ENCODE measurements at places on chromosomes 3 and 15.

DNA sequence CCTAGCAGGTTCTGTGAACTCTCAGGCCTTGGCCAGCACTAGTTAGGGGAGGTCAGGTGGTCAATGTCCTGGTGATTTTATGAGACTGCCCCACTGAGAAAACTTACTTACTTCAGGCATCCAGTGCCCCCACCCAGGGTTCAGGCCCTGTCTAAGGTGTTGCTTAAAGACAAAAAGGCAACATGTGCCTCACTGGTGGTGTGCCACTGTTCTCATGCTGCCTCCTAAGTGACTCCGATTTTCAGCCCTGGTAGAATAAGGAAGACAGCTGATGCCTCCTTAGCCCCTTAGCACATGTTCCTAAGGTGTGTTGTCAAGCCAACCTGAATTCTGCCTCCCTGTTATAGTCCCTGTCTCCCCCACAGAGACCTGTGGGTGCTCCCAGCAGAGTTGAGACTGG lies 5.3 kb downstream of the RBM15B start:
- no peak for DNase-seq

GRCh38 chr15:101329309-101329863 lies 34.3 kb upstream of the SNRPA1 start:
- no peak for DNase-seq

DNA sequence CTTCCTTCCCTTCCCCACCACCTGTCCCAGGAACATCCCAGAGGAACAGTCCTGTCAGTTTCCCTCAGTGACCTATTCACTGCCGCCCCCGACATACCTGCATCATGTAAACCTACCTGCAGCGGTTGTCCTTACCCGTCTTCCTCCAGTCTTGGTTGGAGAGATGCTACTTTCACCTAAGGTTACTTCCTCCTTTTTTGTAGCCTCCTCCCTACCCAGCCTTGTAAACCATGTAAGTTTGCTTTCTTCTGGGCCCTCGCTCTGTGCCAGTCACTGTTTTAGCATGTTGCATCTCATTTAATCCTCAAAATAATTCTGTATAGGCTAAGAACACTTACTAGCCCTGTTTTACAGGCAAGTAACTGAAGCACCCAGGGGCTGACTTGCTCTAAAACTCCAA lies 58.3 kb downstream of the GPR171 start:
- no peak for DNase-seq

DNA sequence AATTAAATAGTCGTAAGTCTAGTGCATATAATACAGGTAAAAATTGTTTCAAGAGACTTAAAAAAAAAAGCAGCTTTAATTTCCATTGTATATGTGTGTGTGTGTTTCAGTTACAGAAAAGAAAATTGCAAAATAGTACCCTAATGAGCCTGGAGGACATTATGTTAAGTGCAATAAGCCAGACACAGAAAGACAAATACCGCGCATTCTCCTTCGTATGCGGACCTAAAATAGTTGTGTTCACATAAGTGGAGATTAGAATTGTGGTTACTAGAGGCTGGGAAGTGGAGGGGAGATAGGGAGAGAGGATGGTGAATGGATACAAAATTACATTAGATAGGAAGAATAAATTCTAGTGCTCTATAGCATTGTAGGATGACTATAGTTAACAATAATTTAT lies 3.6 kb downstream of the MESD start:
- DNase-seq: no peak

DNA sequence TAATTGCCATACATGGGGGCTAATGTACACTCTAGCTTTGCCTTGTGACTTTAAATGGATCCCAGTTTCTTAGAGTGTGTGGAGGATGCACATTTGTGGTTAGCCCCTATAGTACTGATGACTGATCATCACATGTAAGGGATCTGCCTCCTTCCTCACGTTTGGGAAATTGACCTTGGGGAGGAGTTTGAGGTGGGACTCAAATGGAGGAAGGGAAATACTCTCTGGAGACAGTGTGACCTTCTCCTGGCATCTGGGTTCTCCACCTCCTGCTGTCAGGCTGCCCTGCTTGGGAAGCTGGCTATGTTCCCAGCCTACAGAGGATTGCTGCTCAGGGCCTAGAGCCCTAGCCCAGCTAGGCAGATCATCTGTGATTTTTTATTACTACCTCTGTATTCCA lies 48.7 kb downstream of the PPM1L start:
- DNase-seq: no peak

DNA sequence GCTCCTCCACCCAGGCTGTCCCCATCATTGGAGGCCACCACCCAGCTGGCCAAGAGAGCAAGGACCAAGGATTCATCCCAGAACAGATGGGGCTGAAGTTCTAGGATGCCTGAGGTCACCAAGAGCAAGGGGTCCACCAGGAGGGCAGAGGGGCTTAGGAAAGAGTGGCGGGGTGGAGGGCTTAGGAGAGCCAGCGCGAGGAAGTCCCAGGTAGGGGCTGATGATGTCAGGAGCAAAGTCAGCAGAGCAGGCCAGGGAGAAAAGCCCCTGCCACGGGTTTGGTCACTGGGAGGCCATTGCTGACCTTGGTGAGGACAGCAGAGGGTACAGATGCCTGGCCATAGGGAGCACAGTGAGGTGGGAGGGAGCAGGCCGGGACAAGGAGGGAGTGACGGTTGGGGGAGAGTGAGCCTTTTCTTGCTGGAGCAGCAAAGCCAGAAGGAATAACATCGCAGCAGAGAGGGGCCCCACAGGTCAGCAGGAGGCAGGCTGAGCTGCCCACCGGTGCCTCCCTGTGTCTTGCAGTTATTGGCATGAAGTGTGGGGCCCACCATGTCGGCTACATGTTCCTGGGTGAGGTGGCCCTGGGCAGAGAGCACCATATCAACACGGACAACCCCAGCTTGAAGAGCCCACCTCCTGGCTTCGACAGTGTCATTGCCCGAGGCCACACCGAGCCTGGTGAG lies 5.2 kb downstream of the PARP3 start:
- DNase-seq: no peak

GRCh38 chr3:10748040-10748439 lies 68.0 kb upstream of the SLC6A11 start:
- no peak for DNase-seq

DNA sequence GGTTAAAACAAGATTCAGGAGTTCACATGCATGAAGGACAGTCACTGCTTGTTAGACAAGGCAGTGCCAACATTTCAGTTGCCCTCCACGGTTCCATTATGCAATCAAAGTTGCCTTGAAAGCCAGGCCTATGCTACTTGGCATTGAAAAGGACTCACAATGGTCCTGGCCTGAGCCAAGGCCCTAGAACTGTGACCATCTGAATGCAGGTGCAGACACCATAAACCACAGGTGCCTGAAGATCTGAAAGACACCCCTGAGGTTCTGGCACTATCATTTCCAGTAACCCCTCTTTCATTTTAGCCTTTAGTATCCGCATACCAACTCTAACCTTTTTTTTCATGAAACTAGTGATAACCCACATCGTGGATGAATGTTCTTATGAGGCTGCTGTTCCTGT lies 2.8 kb downstream of the GABRA5 start:
- DNase-seq: no peak

DNA sequence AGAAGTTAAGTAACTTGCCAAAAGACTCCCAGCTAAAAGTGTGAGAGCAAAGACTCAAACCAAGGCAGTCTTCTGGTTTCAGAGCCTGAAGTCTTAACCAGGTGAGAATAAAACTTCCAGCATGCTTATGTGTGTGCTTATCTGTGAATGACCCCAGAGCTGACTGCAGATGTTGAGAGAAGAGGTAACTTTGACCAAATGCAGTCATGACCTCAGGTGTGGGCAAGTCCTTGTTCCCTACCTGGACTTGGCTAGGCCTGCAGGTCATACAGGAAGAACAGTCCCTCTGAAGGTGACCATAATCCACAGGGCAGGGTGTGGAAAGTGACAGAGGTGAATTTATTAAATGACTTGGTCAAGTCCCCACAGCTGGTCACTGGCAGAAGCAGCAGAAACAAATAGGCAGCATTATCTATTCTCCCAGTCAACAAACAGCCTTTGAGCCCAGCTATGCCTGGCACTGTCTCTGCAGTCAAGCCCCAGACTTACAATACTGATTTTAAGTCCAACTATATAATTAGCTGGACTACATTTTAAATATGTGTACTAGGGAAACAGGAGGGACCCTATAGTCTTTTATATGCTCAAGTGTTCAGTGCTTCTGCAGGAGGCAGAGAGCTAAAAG lies 3.0 kb upstream of the CPEB1 start:
- DNase-seq: no peak

- no peak for DNase-seq
Observed at GRCh38 chr3:152211655-152212054, 57.1 kb upstream of the MBNL1 start.

DNA sequence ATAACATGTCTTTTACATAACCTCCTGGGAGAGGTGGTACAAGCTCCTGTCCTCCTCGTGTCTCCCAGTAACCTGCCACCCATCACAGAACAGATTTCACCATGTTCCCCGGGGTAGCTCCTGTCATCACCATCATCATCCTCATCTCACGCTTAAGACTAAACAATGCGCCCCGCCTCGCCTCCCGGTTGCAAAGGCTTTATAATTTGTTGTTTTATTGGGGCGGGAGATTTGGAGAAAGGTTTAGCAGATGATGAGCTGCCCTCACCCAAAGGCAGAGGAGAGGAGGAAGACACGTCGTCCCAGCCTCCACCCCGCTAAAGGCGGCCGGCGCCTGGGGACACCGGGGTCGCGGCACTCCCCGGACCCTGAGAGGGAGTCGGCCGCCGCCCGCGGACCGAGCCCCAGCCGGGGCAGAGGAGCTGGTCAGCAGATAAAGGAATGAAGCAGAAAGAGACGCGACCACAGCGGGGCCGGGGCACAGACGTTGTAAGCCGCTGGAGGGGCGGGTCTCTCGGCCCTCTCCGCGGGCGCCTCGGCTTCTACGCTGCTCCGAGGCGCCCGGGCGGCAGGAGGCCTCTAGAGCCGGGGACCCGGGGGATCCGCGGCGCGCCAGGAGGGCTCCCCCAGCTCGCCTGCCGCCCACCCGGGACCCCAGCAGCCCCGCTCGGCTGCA lies 589 bp downstream of the HERC1 start:
- no peak for DNase-seq

DNA sequence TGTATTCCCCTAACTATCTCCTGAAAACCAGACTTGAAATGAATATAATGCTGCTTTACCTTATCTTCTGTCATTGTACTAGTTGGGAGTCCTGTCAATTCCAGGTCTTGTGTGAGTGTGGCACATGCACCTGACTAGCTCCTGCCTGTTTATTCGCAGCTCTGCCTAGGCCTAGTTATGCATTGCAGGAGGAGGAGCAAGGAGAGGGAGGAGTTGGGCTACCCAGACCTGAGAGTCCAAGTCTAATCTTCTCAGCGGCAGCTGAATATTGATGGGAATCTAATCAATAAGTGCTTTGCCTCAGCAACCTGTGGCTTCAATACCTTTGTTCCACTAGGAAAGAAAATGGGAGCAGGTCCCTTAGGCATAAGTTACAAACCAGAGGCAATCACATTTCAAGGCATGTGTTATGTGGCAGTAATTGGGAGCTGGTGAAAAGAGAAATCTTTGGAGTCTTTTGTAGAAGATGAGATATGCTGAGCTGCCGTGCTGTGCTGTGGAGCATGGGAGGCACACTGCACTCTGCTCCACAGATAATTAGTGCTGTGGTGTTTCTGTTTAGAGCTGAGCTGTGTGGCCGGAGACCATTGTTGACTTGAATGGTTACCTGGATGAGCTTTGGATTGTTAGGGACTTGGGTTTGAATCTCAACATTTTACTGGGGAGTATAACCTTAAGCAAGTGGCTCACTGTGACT lies at the start of gene SLC2A2:
SLC2A2 (minus strand) TSS at position 124 of the 697 bp plus-strand sequence; CDS start at position 74, 50 bp downstream.
- DNase-seq: no peak

GRCh38 chr3:103968751-103969150 lies 1398.0 kb upstream of the ALCAM start:
- peak; percentile 18 for DNase-seq

GRCh38 chr15:56732886-56733135 lies 498 bp downstream of the ZNF280D start:
- DNase-seq: no peak

GRCh38 chr3:59809016-59809415 lies 759.2 kb upstream of the CFAP20DC start:
- no peak for DNase-seq

- DNase-seq: no peak
Observed at GRCh38 chr3:101842935-101843330, 6.4 kb upstream of the NFKBIZ start.

- no peak for DNase-seq
Observed at GRCh38 chr3:127964053-127964452, 49.0 kb downstream of the KBTBD12 start.

DNA sequence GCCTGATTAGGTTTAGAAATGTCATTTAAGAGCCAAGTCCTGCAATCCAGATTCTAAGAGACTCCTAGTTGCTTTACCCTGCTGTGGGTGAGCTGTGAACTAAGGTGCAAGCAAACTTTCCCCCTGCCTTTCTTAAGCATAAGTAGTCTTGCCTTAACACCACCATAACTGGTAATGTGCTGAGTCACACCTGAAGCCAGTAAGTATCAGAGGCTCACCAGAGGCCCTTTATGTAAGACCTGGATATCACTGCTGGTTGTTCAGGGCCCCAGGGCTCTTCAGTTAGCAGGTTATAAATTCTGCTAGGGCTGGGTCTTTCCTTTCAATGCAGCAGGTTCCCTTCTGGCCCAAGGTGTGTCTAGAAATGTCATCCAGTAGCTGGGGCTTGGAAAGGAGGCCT lies 509.9 kb downstream of the VGLL3 start:
- DNase-seq: no peak

GRCh38 chr3:16897254-16897926 lies 12.6 kb downstream of the PLCL2 start:
- no peak for DNase-seq

- no peak for DNase-seq
Observed at GRCh38 chr3:170889630-170890029, 18.8 kb downstream of the EIF5A2 start.

DNA sequence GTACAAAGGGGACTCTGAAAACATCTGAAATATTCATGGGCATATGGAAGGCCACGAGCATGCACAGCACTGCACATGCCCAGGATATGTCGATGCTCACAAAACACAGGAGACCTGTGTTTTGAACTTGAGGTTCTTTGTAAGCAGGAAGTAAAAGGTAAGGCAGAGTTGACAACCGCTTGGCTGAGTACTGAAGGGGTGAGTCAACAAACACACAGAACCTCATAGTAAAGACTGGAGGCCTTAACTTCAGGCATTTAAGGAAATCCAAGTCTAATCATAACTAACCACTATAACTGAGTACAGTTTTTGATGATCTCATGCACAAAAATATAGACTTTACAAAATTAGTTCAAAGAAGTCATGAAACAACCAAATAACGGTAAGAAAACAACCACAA lies 80.6 kb downstream of the MYO9A start:
- no peak for DNase-seq

DNA sequence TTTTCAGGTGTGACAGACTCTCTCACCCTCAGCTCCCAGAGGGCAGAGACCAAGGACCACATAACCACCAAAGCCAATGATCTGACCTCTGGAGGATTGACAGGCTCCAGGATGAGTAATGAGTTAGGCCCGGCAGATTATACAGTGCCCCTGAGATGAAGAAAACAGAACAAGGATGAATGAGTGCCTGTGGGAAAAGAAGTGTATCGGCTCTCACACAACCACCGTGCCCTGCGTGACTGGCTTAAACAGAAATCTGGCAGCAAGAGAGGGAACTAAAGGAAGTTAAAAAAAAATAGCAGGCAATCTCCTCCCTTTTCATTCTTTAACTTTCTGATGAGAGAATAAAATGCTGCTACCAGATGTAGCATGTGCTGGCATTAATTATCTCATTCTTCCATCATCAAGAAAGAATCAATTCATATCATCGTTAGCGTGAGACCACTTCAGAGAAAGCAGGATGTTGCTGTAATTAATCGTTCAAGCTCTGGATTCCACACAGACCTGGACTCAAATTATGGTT lies 227.5 kb upstream of the COL8A1 start:
- DNase-seq: no peak

- DNase-seq: no peak
Observed at GRCh38 chr3:64462203-64462602, 225.6 kb downstream of the ADAMTS9 start.

- no peak for DNase-seq
Observed at GRCh38 chr3:177742273-177742672, 545.0 kb upstream of the TBL1XR1 start.
